ENCODE measurements at places on chromosomes 2 and 18.

DNA sequence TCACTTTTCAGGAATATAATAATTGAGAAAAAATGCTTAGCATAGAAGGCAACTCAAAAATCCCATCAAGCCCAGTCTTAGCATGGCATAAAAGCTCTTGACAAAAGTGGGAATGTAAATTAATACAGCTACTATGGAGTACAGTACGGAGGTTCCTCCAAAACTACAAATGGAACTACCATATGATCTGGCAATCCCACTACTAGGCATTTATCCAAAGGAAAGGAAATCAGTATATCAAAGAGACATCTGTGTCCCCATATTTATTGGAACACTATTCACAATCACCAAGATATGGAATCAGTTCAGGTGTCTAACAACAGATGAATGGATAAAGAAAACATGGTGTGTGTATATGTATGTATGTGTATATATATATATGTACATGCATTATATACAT lies 28.8 kb downstream of the ITGAV start:
- ATAC-seq = no peak

DNA sequence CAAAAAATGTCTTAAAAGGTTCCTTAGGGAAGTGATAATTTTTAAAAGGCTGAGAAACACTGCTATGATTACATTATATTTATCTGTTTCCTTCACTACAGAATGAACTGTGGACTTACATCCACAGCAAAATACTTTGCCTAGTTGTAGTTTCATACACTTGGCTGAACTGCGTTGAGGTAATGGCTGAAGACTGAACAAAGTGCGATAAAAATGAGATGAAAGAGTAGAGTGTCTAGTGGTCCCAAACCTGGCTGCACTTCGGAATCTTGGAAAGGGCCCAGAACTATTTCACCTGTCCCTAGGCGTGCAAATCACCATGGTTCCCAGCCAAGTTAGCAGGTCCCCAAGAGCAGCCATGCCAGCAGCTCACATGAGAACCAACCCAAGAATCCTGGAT lies 18.2 kb upstream of the IHH start:
- no peak for ATAC-seq

GRCh38 chr2:223057569-223057968 lies 5.6 kb downstream of the KCNE4 start:
- peak; percentile 45 for ATAC-seq

- no peak for ATAC-seq
Observed at GRCh38 chr2:84055816-84056215, 403.3 kb downstream of the SUCLG1 start.

DNA sequence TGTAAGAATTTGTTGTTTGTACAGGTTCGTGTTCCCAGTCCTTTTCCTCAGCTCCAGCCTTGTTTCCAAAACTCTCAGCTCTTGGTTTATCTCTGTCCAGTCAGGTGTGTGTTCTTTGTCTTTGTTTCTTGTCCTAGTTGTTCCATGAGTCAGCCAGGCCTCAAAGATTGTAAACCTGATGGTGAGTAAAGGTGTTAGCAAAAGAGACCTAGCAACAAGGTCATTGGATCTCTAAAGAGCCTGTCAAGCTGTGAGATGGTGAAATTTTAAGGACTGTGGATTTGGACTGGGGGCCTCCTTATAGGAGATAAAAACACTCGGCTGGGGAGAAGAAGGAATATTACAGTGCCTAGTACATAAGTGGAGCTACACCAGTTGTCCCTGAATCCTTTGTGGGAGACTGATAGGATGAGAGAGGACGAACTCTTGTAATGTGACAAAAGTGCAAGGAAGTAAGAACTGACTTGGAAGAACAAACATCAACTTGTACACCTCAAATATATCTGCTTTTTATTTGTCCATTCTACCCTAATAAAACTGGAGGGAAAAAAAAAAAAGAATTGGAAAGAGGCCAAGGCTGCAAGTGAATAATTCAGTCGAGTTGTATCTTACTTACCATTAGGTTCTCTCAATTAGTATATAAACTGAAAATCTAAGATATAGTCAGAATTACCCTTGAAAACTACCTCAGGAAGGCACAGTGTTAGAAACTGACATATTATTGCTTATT lies 37.2 kb downstream of the ITGA6 start:
- no peak for ATAC-seq

- ATAC-seq = peak; percentile 61
Observed at GRCh38 chr2:7007846-7008741, 90.9 kb downstream of the RNF144A start.

- no peak for ATAC-seq
Observed at GRCh38 chr2:157897106-157897971, 21.2 kb upstream of the ACVR1 start.

- no peak for ATAC-seq
Observed at GRCh38 chr2:233928594-233929351, 11.6 kb downstream of the TRPM8 start.

DNA sequence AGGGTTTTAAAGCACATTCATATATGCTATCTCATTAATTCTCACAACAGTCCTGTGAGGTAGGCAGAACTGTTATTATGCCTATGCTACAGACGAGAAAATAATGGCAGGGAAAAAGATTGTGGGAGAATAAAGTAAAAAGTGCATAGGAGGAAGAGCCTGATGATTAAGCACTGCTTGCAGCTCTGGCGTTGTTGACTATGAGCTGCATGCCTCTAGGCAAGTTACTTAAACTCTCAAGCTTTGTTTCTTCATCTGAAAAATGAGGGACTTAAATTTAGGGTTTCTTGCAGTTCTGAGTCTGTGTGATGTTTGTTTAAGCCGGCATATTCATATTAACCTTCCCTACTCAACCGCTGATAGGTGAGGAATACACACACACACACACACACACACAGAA lies 51.6 kb upstream of the RAPH1 start:
- no peak for ATAC-seq

GRCh38 chr2:204973616-204974015 lies 428.3 kb downstream of the PARD3B start:
- no peak for ATAC-seq

DNA sequence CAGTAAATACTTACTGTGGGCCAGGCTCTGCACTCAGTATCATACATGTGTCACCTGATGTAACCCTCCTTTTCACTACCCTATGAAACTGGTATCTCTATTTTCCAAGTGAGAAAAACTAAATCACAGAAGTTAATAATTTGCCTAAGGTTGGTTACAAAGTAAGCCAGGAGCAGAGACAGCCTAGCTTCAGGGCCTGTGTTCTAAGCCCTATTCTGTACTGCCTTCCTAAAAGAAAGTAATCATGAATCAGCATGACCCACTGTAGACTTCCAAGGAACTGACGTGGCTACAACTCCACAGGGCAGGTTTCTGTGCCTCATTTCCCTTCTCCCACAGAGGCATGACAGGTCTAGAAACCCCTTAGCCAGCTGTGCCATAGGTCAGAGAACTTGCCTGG lies 14.3 kb downstream of the ZNF142 start:
- no peak for ATAC-seq

DNA sequence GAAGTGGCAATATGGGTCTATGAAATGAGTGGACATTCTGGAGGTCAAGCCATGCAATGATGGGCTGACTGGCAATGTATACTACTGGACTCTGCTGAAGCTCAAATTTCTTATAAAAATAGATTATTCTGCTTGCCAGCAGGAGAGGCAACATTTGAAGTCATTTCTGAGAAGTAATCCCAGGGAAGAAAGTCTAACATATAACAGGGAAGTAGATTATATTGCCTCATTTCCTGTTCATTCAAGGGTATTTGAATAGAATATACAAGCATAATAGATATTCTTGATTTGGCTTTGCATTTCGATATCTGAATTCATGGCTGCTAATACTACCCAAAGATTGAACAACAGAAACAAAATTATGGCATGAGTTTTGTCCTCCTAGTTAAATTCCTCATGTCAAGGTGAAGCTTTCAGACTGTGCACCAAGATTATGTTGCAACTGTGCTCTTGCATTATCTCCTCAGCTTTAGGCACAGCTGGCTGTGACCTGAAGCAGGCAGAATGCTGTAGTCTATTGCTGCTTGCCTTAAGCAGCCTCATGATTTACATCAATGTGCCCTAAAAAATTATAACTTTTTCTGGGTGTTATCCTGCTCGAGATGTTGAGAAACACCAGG lies 13.3 kb upstream of the TMX3 start:
- no peak for ATAC-seq

GRCh38 chr2:143679617-143680016 lies 550.4 kb downstream of the ARHGAP15 start:
- peak; percentile 69 for ATAC-seq

DNA sequence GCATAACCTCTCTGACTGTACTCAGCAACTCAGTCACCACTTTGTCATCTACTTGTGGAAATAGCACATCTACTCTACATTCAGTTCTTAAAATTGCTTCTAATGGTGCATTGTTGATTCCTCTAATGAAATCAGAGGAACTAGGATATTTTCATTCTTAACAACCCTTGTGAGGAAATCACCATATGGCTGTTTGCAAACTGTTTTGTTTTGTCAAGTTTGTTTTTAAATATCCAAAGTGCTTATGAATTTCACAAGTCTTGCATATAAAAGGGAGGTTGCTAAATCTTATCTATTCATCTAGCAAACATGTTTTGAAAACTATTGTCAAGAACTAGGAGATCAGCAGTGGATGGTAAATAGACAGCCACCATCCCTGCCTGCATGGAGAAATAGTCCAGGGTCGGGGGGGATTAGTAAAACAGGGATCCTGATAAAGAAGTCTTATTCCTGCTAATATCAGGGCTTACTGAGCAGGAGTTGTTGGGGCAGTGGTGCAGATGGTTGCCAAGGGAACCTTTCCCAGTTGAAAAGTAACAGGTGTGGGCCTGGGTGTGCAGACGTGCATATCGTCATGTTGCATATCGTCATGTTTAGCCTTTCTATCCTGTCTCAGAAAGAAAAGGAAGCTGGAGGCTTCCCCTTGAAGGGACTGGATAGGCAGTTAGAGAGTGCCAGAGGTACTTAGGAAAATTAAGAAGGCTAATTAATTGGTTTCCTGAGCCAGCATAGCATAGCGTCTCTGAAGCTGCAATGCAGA lies 7.5 kb upstream of the MYO3B start:
- ATAC-seq = no peak
